ENCODE measurements at places on chromosomes 7 and 10.

- DNase-seq: no peak
Measured at GRCh38 chr10:132533571-132534260, 3.9 kb upstream of the INPP5A start.

GRCh38 chr7:50731703-50732582, 50.8 kb downstream of the GRB10 start:
- DNase-seq: no peak

GRCh38 chr7:66119245-66119850, 4.7 kb downstream of the CRCP start:
- DNase-seq: no peak

DNA sequence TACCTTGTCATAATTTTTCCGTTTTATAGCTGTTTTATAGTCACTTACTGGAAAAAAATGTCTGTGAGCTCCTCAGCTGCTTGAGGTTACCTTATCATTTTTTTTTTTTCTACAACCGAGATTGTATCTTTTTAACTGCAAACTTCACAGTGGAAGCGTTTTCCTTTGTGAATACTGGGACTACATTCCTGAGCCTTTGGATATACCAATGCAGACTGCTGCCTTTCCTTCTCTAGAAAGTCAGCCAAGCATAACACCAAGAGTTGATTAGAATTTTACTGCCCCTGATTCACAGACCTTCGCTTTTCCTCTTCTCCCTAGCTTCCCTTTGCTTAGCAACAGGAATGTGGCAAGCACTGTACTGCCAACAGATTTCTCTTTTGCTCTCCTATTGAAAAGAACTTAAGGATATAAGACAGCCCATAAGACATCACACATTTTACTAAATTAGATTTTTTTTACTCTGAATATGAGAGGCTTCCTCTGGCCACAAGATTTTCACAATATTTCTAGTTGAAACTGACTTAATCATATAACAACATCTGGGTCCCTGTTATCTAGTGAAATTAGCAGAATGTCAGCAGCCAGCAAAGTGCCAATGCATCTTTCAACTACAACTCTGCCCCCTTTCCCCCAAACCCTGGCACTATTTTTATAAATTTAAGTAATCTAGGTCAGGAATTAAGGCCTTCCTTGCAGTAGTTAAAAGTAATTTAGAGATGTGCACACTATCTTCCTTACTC, 170.6 kb downstream of the PRKG1 start:
- DNase-seq: no peak

DNA sequence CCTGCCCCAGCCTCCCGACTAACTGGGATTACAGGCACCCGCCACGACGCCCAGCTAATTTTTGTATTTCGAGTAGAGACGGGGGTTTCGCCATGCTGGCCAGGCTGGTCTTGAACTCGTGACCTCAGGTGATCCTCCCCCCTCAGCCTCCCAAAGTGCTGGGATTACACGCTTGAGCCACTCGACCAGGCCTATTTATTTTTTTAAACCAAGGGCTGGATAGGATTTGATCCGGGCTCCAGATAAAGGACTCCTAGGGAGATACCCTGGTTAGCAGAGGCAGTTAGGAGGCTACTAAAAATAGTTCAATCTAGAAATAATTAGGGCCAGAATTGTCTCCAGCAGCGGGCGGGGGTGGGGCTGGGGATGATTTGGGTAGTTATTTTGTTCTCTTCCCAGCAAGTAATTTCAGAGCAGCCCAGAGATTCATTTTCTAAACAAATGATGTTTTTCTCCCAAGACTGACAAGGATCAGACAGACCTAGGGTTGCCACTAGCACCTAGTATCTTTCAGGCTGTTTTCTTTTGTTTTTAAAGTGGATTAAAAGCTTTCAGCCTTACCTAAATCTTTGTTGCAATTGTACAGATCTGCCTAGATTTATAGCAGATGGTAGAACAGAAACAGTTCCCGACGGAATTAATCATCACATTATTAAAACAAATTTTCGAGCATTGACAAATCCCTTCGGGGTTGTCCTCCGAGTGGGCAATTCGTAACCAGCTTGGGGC, 859 bp upstream of the SMC3 start:
- DNase-seq: no peak

GRCh38 chr7:72234086-72234485, 178.1 kb downstream of the CALN1 start:
- no peak for DNase-seq

DNA sequence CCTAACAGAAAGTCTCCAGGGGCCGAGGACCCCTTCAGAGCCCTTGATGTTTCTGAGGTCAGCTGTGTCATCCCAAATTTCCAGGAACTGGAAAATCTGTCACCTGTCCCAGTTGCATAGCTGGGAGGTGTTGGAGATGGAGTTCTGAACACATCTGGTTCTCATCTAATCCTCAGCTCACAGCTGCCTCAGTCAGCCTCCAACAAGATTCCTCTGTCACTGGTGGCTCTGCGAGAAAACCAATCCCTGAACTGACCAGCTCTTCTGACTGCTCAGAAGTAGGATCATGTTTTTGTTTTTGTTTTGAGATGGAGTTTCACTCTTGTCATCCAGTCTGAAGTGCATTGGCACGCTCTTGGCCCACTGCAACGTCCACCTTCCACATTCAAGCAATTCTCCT, 37.6 kb upstream of the MYL10 start:
- DNase-seq: no peak

GRCh38 chr10:122701652-122702051, 2.0 kb upstream of the C10orf120 start:
- no peak for DNase-seq

DNA sequence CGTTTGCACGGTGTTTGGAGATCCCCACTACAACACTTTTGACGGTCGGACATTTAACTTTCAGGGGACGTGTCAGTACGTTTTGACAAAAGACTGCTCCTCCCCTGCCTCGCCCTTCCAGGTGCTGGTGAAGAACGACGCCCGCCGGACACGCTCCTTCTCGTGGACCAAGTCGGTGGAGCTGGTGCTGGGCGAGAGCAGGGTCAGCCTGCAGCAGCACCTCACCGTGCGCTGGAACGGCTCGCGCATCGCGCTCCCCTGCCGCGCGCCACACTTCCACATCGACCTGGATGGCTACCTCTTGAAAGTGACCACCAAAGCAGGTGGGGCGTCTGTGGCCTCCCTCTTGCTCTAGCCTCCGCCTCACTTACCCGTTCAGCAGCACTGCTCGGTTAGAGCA, 173.5 kb downstream of the BMPER start:
- DNase-seq: no peak

DNA sequence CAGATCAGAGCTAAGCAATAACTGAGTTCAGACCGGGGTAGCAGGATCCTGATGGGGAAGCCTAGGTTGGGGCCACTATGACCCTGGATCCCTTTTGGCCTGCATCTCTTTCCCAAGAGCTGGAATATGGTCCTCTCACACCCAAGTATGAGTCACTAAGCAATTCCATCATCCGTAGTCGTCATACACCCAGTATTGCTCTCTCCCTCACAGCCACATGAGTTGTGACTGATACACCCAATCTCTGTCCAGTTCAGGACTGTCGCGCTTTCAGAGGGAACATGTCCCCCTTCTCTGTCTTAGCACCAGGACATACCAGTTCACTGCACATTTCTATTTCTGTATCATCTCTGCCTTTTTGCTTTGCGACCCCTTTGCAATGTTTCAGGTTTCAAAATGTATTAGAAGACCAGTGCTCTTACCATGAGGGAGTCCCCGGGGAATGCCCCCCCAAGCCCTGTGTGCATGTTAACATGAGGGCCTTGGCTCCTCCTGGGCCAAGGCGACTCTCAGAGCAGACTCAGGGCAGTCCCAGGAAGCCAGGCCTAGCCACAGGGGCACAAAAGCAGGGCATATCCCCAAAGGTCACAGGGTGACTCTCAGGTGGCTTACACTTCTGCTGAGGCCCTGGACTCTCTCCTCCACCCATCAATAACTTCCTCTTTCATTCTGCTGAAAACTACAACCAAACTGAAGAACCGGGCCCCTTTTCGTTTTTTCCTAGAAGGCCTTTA, 75.3 kb upstream of the SAMD8 start:
- no peak for DNase-seq

GRCh38 chr10:49313501-49314070, 14.6 kb downstream of the C10orf71 start:
- DNase-seq: no peak

- no peak for DNase-seq
Measured at GRCh38 chr7:30322271-30323005, 38.0 kb downstream of the ZNRF2 start.

DNA sequence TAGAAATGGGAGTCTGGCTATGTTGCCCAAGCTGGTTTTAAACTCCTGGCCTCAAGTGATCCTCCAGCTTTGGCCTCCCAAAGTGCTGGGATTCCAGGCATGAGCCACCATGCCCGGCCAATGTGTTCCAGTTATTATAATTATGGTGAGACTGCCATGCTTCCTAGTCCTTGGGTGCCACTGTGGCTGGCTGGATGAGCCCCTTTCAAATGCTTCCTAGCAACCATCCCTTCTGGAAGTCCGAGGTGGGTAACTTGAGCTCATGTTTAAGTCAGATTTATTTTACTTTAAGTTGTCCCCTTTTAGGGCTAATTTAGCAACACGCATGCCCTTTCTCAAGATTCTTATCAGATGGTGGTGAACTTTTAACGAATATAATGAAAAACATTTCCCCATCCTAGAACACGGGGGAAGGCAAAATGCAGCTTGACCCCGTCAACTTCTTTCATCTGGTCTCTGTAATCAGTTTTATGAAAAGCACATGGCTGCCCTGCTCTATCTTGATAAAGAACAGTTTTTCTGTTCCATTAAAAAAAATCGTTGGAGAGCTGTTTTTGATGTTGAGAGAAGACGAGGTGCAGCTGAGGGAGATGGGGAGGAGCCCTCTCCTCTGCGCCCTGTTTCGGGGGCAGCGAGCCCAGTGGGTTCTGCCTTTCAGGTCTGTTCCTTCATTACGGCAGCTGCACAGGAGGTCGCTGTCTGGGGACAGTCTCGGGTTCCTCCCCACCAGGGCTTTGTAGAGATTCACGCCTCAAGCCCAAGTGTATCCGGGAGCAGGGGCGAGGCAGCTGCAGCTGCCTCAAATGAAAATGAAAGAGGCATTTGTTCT, 61.0 kb upstream of the MKI67 start:
- DNase-seq: no peak

GRCh38 chr7:1234881-1235500, 2.3 kb downstream of the UNCX start:
- DNase-seq: no peak

DNA sequence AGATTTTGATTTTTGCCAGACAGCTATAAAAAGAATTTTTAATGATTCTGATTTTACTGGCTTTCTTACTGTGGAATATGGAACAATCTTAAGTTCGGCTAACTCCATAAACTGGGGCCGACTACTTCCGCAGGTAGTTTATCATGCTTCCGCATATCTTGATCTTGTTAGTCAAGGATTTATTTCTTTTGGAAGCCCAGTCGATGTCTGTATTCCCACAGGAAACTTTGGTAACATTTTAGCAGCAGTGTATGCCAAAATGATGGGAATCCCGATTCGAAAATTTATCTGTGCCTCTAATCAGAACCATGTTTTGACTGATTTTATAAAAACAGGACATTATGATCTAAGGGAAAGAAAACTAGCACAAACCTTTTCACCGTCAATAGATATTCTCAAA, 8.1 kb downstream of the THNSL1 start:
- no peak for DNase-seq

- no peak for DNase-seq
Measured at GRCh38 chr7:37255327-37255944, 193.2 kb downstream of the ELMO1 start.

DNA sequence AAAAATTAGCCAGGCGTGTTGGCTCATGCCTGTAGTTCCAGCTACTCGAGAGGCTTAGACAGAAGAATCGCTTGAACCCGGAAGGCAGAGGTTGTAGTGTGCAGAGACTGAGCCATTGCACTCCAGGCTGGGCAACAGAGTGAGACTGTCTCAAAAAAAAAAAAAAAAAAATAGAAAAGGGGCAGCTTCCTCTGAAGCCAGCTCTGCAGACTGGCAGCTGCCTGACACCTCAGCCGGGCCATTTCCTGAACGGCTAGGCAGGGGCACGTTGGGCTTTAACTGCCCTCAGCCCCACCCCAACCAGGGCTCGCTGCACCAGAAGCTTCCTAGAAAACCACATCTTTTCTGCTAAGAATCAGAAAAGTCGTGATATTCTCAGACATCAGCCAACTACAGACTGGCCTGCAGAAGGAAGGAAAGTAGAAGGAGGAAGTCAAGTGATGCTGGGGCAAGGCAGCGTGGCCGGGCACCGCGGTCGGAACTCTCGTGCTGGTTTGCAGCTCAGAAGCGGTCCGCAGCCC, 38.0 kb downstream of the PRKAG2 start:
- peak; percentile 37 for DNase-seq

- DNase-seq: no peak
Measured at GRCh38 chr10:71971769-71972555, 7.8 kb downstream of the CHST3 start.

- no peak for DNase-seq
Measured at GRCh38 chr7:42099470-42100155, 137.4 kb downstream of the GLI3 start.

- no peak for DNase-seq
Measured at GRCh38 chr10:21363731-21364104, 161.8 kb downstream of the SKIDA1 start.

DNA sequence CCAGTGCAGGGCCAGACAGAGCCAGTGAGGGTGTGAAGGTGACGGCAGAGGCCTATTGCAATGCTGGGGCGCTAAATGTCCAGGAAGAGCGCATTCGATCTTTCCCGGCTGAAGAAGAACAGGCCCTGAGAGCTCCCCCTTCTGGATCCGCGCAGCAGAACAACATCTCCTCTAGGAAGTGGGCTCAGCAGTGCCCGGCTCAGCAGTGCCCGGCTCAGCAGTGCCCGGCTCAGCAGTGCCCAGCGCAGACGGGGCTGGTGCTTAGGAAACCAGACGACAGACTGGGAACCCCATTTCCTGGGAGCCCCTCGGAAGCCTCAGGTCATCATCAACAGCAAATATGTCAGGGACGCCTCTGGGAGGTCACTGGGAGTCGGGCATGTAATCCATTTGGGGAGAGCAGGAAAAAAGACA, 4.7 kb upstream of the NOS3 start:
- peak; percentile 91 for DNase-seq

DNA sequence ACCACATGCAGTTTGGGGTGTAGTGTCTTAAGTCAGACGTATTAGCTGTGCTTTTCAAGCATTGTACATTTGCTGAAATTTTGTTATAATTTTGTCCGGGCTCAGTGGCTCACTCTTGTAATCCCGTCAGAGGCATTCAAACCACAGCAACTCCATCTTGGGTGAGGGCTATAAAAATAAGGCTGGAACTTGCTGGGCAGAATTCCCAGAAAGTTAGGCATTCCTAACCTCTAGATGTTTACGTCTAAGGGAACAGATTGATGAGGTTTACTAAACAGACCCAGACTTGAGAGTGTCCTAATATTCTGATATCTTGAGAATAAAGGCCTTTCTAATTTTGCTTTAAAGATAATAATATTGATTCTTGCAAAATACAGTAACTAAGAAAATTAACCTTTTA, 957.8 kb downstream of the NXPH1 start:
- DNase-seq: no peak

All from head of caudate nucleus (tissue), 42 donors.